ENCODE measurements at places on chromosomes 7 and 10. TPM values are rescaled to one million over a fixed set of nuclear protein-coding genes. Genes with fewer than 3 reads are reported as not detected.

CAV2 gene
- 92.9 TPM for total RNA-seq

CSGALNACT2 gene
- 8.3 TPM for total RNA-seq

PNLIPRP1 gene
- total RNA-seq = not detected

SPDYE5 gene
- not detected for total RNA-seq

ABCB4 gene
- 0.17 TPM for total RNA-seq
